Activated T-cell treated with anti-CD3 and anti-CD28 coated beads, Interleukin-2, amount 50 U/mL, for 48 hours (primary cell): ENCODE measurements at places on chromosomes 11 and 22.

GRCh38 chr11:15367695-15368094 lies 253.0 kb downstream of the INSC start:
- no peak for DNase-seq

GRCh38 chr11:130852589-130852988 lies 63.7 kb downstream of the SNX19 start:
- no peak for DNase-seq

GRCh38 chr11:111012491-111012890 lies 233.0 kb upstream of the POU2AF2 start:
- no peak for DNase-seq

GRCh38 chr22:17733466-17733865 lies 40.8 kb downstream of the BID start:
- DNase-seq: no peak

- peak; percentile 72 for DNase-seq
These were observed 772 bp downstream of the C22orf15 start for GRCh38 chr22:23763579-23763945.

GRCh38 chr11:77065878-77066228 lies 918 bp upstream of the CAPN5 start:
- no peak for DNase-seq

DNA sequence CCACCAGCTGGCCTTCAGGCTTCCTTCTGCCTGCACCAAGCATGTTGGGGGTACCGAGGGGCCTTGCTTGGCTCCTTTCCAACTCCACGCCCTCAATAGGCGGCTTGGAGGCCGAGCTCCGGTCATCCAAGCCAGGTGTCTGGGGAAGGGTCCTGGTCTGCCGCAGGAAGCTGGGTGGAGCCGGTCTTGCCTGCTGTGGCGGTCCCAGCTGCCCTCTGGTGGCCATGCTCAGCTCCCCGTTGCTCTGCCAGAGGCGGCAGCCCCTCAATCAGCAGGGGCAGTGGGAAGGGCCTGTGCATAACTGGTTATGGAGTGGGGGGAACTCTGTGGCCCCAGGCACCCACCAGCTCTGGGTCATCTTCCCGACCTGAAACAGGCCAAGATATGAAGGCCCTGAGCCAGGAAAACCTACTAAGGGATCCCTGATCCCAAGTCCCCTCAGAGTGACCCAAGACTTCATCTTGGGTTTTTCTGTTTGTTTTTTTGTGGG lies 3.2 kb downstream of the ARVCF start:
- DNase-seq: peak; percentile 61

DNA sequence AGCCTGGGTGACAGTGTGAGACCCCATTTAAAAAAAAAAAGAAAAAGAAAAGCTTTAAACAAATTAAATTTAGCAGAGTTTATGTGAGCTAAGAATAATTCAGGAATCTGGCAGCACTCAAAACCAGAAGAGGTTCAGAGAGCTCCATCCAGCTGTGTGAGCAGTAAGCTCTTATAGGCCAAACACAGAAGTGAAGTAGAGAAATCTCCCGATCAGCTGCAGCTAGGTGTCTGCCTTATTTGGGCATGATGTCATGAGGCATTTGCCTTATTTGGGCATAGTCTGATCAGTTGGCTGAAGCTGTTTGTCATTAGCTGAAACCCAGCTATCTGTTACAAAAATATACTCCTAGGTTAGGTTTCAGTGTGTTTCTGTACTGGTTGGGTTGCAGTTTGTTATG lies 8.2 kb downstream of the MS4A15 start:
- DNase-seq: no peak
